NCI-H1417 (cell line): ENCODE measurements at places on chromosomes 12 and 14.

DNA sequence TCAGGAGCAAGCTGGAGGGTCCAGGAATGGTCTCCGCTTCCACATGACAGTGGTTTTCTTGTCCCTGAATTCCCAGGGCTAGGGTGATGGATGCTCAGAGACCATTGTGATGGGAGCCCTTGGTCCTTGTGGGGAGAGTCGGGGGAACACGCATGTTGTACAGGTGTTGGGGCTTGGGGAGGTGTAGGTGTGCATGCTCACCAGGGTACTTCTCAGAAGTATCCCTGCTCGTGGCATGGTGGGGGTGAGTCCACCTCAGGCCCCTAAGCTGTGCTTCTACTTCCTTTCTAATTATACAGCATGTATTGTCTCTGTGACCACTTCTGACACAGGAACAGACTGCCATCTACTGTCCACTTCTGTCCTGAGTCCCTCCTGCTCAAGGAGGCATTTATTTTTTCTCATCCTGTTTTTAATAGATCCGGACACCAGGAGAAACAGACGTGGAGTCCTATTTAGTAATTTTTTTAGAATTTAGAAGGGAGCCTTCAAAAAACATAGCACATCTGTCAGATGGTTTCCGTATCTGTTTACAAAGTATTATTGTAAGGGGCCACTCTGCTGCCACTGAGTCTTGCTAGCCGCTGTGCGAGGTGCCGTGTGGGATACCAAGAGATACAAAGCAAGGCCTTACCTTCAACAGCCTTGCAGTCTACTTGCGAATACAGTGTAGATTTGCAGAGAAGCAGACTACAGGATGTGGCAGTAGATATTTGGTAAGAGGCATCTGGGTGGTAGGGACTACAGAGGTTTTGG, 10.5 kb downstream of the NTF3 start:
- DNase-seq: peak; percentile 61

- DNase-seq: no peak
Measured at GRCh38 chr12:124488520-124488919, 78.9 kb downstream of the NCOR2 start.

DNA sequence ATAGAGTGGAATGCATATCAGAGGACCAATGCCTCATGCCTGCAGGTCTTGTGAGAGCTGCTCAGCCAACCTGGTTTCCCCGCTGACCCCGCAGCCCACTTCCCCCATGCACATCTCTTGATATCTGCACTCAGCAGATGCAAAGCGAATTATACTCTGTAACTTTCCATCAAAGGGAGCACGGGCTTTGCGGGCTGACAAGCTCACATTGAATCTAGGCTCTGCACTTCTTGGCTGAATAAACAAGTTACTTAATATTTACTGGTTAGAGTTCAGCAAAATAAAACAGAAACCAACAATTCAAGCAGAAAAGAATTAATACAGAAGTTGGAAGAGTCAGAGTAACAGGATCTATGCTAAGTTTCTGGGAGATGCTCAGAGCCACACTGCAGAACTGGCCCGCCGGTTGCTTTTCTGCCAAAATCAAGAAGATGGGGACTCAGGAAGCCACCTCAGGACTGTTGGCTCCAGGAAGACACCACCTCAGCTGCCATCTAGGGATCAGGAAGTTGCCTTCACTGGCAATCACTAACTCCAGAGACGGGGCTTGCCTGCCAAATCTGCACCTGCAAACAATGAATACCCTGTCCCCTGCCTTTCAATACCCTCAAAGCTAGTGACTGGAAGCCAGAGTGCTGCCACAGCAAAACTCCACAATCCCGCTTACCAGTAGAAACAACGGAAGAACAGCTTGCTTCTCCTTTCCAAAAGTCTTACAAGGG, 46.5 kb downstream of the NR1H4 start:
- no peak for DNase-seq

DNA sequence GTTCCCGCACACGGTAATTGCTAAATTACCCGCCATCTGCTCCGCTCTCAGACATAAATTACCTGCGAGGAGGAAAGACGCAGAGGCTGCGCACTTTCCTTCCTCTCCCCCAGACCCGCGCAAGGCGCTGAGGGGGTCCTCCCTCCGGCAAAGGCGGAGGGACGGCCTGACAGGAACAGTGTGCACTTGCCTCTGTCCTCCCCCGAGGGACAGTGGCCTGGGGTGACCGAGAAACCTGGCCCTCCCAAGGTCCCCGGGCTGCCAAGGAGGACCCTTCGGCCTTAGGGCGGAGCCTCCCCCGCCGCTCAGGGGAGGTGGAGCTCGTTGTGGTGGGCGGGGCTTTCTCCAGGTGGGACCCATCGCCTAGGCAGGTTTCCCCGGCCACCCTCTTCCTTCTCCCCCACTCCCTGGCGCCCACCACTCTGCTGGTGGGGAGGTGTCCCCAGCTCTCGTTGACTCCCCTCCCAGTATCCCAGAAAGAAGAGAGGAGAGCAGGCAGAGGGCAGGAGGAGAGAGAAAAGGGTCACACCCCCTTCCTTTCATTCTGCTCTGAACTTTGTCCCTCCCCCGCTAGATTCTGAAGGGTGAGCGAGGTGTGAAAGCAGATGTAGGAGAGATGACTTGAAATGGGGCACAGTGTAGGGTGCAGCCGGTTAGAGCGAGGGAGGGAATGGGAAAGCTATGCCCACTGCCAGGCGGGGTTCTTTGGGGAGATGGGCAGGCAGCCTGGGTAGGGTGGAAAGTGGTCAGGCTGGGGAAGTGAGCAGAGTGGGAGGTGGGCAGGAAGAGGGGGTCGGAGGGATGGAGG, 11.4 kb upstream of the CALCOCO1 start:
- peak; percentile 83 for DNase-seq

DNA sequence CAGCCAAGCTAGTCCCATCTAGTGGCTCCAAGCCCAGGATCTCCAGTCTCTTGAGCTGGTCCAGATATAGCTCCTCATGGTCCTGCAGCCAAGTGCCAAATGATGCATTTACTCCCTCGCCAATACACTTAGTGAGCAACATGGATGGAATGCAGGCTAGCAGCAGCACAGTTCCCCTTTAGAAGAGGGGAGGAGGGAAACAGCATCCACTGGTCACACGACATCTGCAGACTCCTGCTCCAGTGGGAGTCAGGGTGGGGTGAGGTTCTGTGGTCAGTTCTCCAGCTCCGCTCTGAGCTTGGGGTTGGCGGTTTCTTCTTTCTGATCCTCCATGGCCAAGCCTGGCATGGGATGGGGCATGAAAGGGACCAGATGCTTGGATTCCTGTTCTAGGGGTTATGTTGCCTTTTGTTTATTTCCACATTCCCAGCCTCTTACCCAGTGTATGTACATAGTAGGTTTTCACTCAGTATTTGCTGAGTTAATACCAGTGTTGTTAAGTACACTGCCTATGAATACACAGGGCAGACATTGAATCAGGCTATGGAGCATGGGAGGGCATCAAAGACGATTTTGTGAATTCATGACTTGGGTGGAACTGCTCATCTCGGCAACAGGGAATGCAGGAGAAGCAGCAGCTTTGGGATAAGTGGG, 57.3 kb downstream of the GALNT16 start:
- DNase-seq: no peak

DNA sequence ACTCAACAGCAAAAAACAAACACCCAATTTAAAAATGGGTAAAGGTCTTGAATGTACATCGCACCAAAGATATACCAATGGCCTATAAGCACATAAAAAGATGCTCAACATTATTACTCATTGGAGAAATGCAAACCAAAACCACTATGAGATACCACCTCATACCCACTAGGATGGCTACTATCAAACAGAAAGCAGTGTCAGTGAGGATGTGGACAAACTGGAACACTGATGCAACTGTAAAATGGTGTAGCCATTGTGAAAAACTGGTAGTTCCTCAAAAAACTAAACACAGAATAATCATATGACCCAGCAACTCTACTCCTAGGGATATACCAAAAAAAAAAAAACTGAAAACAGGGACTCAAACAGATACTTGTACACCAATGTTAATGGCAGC, 49.3 kb downstream of the CDK17 start:
- no peak for DNase-seq

GRCh38 chr12:81094718-81095360, 17.0 kb downstream of the ACSS3 start:
- no peak for DNase-seq

DNA sequence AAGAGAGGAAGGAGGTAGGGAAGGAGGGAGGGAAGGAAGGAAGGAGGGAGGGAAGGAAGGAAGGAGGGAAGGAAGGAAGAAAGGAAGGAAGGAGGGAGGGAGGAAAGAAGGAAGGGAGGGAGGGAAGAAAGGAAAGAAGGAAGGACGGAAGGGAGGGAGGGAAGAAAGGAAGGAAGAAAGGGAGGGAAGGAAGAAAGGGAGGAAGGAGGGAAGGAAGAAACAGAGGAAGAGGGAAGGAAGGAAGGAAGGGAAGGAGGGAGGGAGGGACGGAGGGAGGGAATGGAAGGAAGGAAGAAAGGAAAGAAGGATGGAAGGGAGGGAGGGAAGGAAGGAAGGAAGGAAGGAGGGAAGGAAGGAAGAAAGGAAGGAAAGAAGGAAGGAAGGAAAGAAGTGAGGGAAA, 22.4 kb upstream of the CCDC63 start:
- no peak for DNase-seq

- DNase-seq: peak; percentile 38
Measured at GRCh38 chr14:73461478-73462047, 3.2 kb upstream of the NUMB start.

DNA sequence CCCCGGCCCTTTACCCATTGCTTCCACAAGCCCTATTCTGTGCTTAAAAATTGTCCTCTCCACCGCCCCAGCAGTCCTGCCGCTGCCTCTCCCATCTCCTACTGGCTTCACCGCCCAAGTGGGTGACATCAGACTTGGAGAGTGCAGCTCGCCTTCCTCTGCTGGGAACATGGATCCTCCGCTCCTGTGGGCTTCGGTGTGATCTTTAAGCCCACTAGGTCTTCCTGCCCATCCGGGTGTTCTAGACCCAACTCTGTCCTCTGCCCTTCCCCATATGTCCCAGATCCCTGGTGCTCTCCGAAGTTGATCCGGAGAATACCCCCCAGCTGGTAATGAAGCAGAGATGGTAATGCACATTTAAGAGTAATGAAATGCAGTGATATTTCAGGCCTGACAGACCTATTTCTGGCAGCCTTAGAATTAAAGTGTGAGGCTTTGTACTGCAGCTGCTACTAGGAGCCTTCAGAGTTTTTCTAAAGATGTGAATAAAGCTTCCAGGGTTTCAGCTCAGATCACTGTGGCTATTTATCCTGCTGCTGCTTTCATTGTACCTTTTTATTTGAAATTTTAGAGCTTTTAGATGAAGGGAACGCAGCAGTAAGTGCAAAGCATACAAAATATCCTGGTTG, 22.9 kb upstream of the CTDSP2 start:
- no peak for DNase-seq

DNA sequence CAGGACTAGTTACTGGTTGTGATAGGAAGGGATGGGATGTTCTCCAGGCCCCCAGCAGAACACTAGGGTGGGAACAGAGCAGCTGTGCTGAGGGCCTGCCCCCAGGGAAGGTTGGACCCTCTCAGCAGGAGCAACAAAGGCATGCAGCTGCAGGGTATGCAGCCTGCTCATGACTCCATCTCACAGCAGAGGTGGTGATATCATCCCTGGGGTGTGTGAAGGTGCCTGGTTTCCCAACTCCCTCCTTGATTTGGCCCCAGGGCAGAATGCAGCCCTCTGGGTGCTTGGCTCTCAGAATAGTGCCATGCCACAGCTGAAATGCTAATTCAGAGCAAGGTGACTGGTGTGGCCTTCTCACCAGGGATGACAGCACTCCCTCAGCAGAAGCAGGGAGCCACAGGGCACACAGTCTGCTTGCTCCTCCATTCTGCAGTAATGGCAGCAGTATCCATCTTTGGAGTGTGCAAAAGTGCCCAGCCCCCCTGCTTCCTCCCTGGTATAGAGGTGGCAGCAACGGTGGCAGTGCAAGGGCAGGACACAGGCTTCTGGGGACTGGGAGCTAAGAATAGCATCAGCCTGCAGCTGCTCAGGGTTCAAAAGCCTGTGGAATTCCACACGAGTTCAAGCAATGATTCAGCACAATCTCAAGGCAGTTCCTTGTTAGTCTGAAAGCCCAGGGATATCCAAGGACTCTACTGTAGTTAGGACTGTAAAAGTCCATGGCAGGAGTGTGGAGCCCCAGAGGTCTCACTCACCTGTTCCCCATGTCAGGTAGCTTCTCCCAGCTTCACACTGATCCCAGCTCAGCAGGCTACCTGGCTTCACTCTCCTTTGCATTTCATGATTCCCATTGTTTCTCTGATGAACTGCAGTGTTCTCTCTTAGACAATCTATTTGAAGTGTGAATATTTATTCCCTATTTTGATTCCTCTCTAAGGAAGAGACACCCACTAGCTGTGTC, 298.1 kb upstream of the FOXG1 start:
- DNase-seq: no peak

DNA sequence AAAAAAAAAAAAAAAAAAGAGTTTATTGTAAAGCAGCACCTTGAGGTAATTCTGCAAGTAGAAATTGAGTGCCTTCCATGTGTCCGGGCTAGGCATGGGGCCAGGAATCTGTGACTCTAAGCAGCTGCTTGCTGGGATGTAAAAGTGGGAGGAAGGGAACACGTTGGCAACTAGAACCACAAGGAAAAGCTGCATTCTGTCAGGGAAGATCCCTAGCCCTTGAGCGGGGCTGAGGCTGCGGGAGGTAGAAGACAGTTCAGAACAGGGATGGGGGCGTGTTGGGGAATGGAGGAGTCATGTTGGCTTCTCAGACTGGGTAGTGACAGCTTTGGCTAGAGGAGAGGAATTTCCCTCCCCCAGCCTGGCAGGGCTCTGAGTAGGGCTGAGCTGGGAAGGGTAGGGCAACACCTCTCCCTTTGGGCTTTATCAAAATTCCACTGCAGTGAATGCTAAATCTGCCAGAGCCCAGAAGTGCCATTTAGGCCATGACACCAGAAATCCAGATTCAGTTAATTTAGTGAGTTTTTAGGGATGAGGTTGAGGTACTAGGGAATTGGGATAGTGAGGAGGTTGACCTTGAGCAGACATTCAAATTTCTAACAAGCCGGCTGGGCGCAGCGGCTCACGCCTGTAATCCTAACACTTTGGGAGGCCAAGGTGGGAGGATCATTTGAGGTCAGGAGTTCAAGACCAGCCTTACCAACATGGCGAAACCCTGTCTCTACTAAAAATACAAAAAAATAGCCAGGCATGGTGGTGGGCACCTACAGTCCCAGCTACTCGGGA, 3.4 kb upstream of the TRAFD1 start:
- no peak for DNase-seq

DNA sequence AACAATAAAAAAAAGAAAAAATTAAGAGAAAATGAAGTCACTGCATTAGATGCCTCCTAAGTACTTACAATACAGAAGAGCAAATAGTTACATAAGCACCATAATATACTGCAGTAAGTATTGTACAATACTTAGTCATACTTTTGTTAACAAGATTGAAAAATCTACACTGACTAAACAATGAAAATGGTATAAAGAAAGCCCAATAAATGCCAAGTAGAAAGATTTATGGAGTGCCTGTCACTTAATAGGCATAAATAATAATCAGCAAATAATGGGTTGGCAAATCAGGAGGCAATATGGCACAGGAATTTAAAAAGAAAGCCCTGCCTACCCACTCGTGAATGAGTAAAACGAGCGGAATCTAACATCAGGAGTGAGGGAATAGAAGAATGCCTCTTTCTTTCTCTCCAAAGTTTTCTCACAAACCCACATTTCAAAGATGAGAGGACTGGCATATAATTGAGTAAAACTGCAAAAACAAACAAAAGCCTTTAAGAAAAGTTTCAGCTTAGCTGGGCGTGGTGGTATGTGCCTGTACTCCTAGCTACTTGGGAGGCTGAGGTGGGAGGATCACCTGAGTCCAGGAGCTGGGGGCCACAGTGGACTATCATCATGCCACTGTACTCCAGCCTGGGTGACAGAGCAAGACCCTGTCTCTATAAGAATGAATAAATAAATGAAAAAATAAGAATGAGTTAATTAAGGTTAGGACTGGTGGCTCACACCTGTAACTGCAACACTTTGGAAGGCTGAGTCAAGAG, 36.1 kb downstream of the CRY1 start:
- peak; percentile 27 for DNase-seq
